ENCODE measurements at places on chromosomes 11 and 22. TPM values are rescaled to one million over a fixed set of nuclear protein-coding genes. Genes with fewer than 3 reads are reported as not detected.

The KRTAP5-11 gene
- not detected for total RNA-seq

The PHF21B gene
- total RNA-seq = not detected

The TMEM191C gene
- 0.30 TPM for total RNA-seq

The LRRC74B gene
- under 0.01 TPM for total RNA-seq

The PPME1 gene
- 40.6 TPM for total RNA-seq

The OR10S1 gene
- total RNA-seq = not detected

The WBP2NL gene
- total RNA-seq = 0.60 TPM

The SLC6A5 gene
- total RNA-seq = not detected

The PATE4 gene
- not detected for total RNA-seq

The MPZL3 gene
- total RNA-seq = 0.89 TPM

The C1QTNF4 gene
- 0.05 TPM for total RNA-seq

The DDI1 gene
- not detected for total RNA-seq

The P2RX6 gene
- total RNA-seq = 4.5 TPM

The BCO2 gene
- 12.2 TPM for total RNA-seq

The JOSD1 gene
- 39.5 TPM for total RNA-seq
